Umbilical cord (tissue), 2 donors: ENCODE measurements at places on chromosomes 7 and 10.

- no peak for DNase-seq
Observed at GRCh38 chr7:29596593-29597178, 33.1 kb downstream of the PRR15 start.

- no peak for DNase-seq
Observed at GRCh38 chr10:5625992-5626777, 40.2 kb downstream of the ASB13 start.

DNA sequence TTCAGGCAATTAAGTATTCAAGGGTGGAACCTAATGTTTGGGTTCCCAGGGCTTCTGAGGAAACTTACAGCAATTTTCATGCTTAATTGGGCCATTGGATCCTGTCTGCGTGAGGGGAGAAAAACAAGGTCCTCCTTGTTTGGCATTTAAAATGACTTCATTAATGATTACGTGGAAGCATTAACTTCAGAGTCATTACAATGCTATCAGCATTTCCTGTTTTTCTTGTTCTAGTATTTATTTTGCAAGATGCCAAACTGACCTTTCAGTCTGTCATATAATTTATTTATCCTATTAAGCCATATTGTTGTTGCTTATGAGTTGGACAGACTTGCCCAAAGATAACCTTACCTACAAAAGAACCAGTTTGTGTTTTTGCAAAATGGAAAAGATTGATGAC, 324.1 kb upstream of the LRRN3 start:
- DNase-seq: no peak

DNA sequence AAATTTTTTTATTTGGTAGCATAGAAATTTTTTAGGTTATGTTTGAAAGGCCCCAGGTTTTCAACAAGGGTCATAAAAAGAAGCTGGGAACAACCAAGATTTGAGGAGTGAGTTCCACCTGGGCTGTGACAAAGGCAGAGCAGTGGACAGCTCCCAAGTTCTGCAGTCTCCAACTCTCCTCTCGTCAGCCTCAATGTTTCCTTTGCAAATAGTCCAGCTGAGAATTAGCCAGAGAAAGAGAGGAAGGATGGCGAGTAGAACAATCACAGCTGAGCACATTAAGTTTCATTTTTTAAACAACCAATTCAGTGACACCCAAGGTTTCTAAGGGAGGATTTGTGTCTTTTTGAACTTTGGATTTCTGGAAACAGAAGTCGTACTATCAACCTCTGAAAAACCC, 143.2 kb downstream of the NRCAM start:
- no peak for DNase-seq

DNA sequence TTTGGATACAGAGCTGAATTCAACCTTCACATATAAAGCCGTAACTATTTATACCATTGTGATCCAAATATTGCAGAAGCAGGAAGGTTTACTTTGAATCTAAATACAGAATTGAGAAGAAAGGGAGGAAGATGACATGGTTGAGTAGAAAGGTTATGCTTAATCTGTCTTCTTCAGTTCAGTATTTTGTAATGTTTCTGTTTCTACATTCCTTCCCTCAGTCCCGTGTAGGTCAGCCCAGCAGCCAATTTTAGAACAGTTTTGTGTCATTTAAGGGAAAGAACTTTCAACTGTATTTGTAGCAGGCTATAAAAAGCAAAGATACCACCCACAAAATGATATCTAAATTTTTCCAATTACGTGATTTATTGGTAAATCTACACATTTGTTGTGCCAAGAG, 97.4 kb downstream of the CPED1 start:
- no peak for DNase-seq

GRCh38 chr10:69223028-69223342, 2.9 kb downstream of the HKDC1 start:
- no peak for DNase-seq

- no peak for DNase-seq
Observed at GRCh38 chr7:151314401-151314800, 27.2 kb upstream of the NUB1 start.

DNA sequence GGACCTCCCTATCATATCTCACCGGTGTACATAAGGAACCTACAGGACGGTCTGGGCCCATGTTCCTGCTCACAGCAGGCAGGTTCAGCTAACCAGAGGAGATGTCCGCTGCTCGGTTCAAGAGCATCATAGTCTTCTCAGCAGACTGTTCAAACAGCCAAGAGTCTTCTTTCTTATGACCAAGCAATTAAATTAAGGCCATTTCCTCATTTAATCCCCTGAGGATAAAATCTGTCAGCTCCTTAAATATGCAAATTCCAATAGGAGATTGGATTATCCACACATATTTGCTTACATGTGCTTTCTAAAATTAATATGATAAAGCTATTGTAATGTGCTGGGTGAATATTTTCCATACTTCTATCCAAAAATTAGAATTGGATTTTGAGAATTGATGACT, 59.7 kb downstream of the LMBR1 start:
- DNase-seq: no peak

DNA sequence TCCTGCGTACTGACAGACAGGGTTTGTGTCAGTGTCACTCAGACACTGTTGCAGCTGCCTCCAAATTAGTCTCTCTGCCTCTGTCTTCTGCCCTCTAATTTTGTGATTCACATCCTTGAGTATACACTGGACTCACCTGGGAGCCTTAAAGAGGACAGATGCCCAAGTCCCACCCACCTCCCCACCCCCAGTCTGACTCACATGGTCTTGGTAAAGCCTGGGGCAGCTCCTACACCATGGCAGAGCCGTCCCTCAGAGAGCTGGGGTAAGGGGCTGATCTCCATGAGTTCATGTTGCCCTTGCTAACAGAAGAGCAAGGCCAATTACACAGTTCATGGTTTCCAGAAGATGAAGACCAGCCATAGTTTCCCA, 197.6 kb upstream of the STK17A start:
- DNase-seq: no peak

GRCh38 chr7:24591152-24591551, 17.9 kb downstream of the PALS2 start:
- DNase-seq: no peak
